ENCODE measurements at places on chromosomes 2 and 18.

- DNase-seq, result no peak
Observed at GRCh38 chr18:31740180-31740579, 20.5 kb downstream of the SLC25A52 start.

DNA sequence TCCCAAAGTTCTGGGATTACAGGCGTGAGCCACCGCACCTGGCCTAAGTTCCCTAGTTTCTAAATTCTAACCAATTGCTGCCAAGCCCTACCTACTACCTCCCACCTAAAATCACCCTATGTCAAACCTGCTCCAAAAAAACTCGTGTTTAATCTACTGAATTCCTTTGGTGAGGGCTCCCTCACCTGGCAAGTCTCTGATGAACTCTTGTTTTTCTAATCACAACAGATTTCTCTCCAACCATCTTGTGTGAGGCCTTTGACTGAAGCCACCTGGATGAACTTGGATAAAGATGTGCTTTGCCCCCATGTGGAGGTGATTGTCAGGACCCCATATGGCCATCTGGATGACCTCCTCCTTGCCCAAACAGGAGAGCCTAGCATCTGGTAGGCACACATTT lies 17.4 kb upstream of the SLC35G4 start:
- DNase-seq, result no peak

GRCh38 chr2:6671913-6672312 lies 193.8 kb downstream of the CMPK2 start:
- DNase-seq, result no peak

GRCh38 chr2:33443274-33443829 lies 33.1 kb upstream of the RASGRP3 start:
- no peak for DNase-seq

Data from hippocampal formation (tissue), 2 donors.